H54 (cell line): ENCODE measurements at places on chromosomes 12 and 14.

DNA sequence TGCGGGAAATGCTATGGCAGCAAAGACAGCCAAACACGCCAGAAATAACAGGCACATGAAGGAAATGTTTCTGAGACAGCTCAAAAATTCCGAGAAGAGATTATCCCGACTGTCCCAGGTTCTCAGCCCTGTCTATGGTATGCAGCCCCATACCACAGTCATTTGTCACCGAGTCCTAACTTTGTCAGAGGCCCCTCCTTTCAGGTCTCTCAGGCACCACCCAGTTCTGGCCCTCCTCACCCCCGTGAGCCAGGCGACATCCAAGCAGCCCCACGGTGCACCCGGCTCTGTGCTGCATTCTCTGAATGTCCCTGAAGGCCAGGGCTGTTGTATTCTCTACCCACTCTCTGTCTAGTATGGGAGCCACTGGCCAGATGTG is 24.0 kb downstream of the SSH1 start:
- peak; percentile 50 for DNase-seq

DNA sequence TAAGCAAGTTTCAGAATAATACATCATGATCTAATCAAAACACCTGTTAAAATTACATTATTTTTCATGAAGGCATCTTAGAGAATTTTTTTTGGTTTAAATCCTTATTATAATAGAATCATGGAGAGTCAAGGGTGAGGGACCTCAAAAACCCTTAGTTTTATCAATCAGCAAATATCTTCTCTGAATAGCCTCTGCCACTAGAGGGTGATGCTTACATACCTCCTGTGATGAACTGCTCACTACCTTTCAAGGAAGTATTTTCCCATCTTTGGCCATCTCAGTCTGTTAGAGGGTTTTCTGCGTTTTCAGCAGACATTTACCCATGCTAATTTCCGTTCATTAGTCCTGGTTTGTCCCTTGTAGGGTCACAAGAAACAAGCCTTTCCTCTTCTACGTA is 200.2 kb downstream of the TRHDE start:
- no peak for DNase-seq

DNA sequence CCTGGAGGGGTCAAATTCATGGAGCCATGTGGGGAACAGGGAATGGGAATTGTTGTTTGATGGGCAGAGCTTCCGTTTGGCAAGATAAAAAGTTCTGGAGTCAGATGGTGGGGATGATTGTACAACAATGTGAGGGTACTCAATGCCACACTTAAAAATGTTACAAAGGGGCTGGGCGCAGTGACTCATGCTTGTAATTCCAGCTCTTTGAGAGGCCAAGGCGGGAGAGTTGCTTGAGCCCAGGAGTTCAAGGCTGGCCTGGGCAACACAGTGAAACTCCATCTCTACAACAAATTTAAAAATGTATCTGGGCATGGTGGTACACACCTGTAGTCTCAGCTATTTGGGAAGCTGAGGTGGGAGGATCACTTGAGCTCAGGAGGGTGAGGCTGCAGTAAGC is 66.0 kb upstream of the DIO3 start:
- no peak for DNase-seq

DNA sequence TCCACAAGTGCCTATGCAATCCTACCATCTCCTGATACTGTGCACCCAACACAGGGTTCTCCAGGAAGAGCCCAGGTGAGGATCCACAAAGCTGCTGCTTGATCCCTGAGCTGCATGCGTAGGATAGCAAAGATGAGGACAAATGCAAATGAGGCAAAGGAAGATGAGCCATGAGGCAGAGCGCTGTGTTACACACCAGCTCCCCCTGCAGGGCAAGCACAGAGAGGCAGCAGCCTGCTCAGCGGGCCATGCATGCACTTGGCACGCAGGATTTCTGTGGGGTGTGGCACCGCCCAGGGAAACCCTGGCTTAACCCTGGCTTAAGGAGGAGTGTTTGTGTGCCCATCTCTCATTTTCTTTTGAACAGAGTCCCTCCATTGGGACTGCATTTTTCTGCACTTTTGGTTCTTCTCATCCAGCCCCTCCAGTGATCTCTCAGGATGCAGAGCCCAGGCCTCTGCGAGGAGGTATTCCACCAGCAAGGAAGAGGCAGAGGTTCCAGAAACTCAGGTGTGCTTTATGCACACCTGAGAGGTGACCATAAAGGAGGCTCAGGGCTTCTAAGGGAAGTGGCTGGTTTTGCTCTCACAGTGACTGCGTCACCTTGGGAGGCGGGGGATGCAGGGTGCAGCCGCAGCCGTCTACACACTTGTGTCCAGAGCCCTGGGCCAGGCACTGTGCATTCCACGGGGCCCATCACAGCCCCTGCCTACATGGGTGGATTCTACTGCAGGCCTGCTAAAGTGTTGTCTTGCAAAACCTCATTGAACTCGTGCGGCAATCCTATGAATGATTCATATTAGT is 973.3 kb upstream of the TMEM132C start:
- DNase-seq: peak; percentile 54

DNA sequence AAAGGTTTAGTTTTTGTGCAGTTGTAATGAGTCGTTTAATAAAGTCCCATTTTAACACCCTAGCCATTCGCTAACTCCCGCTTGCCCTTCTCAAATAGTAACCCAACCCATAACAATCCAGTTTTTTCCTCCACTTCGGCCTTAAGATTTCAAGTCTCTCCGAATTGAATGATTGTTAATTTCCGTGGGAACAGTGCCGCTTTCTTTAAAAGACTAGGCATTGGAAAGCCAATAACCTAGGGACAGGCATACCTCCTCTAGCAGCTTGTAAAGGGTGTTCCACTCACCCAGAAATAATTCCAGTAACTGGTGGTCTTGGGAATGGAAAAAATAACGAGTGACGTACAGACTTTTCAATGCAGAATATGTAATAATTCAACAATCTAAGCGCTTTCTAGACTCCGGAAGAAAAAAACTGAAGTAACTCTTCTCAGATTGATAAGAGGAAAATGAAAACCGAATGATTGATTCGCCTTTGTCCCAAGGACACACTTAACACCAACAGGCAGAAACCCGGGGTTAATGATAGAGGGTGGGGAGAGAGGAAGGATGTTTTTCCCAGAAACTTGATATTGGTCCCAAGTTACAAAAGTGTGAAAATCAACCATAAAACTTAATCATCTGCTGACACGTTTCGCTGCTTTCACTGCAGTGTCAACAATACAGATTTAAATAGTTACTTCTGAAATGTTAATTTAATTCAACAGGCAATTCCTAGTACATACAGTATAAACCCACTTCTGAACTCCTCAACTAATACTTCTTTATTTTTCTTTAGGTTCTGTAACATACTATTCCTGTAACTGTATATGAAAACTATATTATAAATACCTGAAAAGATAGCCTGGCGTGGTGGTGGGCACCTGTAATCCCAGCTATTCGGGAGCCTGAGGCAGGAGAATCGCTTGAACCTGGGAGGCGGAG is 1.0 kb upstream of the SINHCAF start:
- no peak for DNase-seq

DNA sequence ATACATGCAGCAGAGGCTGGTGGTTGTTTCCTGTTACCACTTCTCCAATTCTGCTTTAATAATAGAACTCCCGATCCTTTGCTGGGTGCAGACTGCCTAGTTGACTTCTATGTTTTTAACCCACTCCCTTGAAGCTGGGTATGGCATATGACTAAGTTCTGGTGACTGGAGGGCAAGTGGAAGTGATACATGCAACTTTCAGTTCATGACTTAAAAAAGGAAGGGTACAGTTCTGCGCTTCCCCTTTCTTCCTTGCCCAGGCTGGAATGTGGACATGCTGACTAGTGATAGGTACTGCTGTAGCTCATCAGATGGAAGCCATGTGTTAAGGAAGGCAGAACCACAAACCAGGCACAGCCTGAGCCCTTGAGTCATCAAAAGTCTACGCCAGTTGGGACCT is 2.4 kb upstream of the A2M start:
- no peak for DNase-seq

GRCh38 chr12:45244561-45245343 is 28.9 kb downstream of the ANO6 start:
- no peak for DNase-seq

GRCh38 chr12:120290609-120291305 is 946 bp downstream of the RNU4-2 start:
- DNase-seq: no peak

- no peak for DNase-seq
Measured at GRCh38 chr12:89386138-89386537, 33.8 kb upstream of the DUSP6 start.

- no peak for DNase-seq
Measured at GRCh38 chr12:127014079-127014478, 1252.9 kb upstream of the TMEM132C start.

DNA sequence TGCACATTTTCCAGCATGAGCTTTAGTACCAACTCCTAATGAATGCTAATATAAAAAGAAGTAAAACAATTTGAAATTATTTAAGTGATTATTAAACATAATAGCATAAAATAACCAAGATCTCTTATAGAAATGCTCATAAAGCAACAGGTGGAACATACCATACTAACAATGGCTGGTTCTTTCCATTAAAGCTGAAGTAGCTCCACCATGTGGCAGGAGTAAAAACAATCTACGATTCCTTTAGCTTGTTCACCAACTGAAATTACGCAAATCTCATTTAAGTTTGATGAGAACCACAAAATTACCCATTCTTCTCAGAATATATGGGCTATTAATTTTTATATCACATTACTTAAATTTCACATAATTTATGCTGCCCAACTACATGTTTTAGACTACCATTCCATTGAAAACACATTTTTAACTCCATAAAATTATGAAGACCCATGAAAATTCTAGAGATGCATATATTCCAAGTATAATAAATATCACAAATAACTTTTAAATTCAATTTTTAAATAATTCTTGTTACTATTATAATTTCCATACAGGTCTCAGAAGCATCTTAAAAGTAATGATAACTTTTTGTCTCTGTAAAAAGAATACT is 213.6 kb downstream of the DAD1 start:
- DNase-seq: no peak

GRCh38 chr14:88995437-88996198 is 171.2 kb downstream of the TTC8 start:
- DNase-seq: no peak

DNA sequence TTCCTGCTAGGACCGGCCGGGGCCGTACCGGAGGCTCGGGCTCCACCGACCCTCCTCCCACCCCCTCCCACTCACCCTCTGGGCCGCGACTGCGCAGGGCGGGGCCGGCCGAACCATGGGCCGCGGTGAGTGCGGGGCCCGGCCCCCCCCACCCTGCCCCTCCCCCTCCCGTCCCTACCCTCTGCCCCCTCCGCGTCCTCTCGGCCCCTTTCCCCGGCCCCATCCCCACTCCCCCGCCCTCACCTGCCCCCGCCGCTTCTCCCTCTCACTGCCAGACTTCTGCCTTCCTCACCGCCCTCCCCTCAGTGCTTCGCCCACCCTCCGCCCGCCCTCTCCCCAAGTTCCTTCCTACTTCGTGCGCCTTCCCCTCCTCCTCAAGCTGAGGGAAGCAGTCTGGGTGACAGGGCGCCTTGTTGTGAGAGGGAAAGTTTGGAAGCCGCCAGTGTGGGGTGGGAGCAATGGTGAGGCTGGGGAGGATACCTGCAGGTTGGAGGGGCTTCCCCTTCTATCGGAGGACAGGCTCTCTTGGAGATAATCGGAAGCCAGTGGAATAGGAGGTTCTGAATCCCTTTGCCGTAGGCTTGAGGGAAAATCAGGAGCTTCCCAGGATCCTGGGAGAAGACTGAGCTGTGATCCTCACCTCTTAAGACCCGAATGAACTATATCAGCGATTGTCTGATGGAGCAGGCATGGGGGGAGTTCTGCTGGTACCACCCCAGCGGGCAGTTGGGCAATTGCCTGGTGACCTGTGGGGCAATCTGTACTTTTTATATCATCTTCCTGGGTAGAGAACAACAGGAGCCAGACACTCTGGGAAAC is 472 bp downstream of the MBD6 start:
- DNase-seq: no peak

DNA sequence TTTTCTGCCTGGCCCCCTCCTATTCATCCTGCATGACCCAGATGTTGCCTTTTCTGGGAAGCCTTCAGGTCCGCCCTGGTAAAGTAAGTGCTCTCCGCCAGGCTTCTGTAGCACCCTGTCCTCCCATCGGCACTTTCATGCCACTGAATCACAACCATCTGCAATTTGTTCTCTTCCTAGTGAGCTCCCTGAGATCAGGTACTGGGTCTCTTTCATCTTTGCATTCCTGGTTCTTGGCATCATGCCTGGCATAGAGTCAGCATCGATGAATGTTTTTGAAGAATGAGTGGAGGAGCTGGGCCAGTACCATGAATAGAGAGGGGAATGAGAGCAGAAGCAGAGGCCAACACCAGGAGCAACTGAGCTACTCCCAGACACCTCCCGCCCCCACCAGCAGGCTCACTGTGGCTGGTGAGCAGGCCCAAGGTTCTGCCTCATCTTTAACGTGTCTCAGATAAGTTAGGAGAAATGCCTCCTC is 13.1 kb downstream of the ZDHHC22 start:
- DNase-seq: no peak
